ENCODE measurements at places on chromosomes 12 and 14.

DNA sequence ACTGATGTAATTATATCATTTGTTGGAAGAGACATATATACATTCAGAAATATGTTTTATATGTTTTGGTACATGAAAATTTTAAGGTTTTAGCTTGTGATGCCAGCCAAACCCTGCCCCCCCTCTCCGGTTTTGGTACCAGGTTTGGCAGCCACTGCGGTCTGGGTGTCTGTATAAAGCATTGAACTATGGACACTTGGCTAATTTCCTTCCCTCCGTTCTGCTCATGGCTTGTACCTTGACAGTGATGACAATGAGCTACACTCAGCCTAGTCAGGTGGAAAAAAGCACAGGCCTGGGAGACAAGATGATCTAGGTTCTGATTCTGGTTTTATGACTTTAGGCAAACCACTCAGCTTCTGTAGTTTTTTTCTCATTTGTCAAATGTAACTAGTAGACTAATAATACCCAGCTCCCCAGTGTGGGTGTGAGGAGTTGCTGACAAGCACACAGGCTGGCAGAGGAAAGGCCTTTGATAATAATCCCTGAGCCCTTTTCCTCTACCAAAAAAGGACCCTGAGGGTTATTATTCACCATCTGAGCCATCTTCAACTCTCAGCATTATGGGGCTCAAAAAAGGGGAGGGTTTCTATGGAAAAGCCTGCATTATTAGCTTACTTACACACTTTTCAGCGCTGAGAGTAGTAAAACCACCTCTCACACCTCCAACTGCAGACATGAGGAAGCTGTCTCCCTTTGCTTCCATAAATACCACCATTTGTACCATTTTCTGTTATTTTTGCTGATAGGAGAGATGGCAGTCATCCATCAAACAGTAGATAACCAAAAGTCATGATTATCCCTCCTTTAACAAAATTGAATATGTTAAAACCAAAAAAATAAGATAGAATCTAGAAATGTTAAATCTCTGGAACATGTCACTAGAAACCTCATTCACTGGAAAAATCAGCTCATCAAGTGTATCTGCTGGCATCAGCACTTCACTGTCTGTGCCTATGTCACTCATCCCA, 76.3 kb upstream of the PSMC1 start:
- no peak for DNase-seq

DNA sequence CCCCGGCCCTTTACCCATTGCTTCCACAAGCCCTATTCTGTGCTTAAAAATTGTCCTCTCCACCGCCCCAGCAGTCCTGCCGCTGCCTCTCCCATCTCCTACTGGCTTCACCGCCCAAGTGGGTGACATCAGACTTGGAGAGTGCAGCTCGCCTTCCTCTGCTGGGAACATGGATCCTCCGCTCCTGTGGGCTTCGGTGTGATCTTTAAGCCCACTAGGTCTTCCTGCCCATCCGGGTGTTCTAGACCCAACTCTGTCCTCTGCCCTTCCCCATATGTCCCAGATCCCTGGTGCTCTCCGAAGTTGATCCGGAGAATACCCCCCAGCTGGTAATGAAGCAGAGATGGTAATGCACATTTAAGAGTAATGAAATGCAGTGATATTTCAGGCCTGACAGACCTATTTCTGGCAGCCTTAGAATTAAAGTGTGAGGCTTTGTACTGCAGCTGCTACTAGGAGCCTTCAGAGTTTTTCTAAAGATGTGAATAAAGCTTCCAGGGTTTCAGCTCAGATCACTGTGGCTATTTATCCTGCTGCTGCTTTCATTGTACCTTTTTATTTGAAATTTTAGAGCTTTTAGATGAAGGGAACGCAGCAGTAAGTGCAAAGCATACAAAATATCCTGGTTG, 22.9 kb upstream of the CTDSP2 start:
- DNase-seq = no peak

DNA sequence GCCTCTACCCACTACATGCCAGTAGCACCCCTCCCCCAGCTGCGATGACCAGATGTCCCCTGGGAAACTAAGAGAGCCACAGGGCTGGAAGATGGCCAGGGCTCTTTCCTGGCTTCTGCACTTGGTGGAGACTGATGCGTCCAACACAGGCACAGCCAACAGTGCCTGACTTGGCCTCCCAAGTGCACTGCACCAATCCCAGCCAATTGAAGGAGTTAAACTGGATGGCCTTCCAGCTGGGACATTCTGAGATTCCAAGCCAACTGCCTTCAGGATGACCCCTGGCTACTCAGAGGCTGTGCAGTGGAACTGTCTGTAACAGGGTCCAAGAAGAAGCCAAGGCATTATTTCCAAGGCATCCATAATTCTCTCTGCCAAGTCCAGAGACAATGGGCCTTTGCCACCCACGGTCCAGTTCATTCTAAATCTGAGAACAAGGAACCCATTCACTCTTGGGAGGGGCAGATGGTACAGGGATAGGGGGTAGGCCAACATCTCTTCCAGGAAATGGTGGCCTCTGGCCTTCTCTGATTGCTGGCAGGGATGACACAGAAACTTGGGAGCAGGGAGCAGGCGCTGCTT, 35.2 kb downstream of the PRIMA1 start:
- DNase-seq = no peak

DNA sequence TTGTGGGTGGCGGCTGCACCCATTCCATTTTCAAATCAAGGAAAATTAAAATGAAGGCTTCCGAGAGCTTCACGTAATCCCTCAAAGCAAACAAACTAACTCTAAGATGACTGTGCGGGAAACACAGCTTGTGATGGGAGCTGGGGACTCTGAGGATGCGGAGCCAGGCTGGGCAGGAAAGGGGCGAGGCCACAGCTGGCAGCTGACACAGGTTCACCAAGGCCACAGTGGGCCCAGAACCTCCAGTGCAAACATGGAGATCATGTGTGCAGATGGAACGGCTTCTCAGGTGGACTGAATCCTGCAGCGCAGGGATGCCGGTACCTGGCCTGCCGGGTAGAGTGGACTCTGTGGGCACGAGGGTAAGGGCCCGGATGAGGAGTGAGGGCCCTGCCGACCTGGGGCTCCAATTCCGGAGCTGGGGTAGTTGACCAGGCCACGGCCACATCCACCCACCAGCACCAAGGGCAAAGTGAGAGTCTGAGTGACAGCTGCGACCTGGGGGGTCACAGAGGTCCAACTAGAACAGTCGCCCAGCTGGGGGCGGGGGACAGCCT, 19.2 kb upstream of the BTBD6 start:
- no peak for DNase-seq

DNA sequence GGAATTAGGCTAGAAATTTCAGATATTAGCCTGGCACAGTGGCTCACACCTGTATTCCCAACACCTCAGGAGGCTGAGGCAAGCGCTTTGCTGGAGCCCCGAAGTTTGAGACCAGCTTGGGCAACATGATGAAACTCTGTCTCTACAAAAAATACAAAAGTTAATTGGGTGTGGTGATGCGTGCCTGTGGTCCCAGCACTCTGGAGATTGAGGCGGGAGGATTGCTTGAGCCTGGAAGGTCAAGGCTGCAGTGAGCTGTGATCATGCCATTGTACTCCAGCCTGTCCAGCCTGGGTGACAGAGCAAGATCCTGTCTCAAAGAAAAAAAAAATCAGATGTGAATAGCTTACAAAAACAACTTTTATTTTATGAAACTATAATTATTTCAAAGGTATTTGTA, 15.1 kb downstream of the FRMD6 start:
- DNase-seq = no peak

DNA sequence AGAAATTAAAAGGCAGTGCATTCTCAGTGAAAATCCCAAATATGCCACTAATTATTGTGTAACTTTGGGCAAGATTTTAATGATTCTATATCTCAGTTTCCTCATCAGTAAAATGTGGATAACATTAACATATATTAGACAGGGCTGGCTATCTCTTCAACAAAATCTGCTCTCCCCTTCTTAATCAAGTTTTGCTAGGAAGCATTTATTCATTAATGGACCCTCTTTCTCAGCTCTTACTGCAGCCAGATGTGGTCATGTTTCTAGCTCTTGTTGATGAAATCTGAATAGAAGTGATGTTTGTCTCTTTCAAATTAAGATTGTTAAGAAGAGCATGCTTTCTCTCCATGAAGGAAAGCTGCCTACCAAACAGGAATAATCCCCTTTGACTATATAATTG, 84.4 kb upstream of the PPFIA2 start:
- no peak for DNase-seq

DNA sequence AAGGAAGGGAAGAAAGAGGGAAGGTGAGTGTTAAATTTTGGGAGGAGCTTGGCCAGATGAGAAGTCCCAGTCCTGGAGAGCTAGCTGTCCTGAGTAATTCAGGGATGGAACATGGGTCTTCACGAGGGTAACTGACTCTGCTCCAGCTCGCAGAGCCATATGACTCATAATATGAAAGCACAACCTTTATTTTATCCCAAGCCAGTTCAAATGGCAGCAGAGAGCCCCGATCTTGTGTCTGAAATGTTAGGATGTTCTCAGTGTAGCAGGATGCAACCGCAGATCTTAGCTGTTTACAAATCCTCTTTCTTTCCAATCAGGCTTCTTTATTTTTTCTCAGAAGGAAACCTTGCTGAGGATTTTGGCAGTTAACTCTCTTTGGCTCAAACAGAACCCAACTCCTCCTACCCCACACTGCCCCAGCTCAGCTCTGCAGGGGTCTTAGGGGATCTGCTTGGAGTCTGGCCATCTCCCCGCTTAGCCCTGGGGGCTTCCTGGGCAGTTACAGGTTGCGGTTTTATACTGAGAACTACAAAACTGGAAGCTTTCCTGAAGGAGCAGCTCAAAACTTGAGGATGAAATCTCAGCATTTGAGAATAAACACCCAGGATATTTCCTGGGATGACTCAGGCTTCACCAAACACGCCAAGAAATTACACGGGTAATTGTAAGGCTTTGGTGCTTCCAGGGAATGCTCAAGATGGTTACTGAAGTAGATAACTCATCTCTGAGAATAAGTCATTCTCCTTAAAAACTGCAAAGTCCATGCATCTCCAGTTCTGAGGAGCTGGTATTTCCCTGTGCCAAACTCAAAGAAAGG, 92.5 kb downstream of the VCPKMT start:
- no peak for DNase-seq

DNA sequence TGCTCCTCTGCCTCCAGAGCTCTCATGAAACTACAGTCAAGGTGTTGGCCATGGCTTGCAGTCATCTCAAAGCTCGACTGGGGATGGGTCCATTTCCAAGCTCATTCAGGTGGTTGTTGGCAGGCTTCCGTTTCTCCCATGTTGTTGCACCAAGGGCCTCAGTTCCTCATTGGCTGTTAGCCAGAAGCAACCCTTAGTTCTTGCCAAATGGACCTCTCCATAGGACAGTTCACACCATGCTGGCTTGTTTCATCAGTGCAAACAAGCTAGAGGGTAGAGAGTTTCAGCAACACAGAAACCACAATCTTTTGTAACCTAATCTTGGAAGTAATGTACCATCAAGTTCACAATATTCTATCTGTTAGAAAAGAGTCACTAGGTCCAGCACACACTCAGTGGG, 22.7 kb upstream of the PPM1A start:
- no peak for DNase-seq

GRCh38 chr12:120642121-120642520, 1.7 kb downstream of the CABP1 start:
- no peak for DNase-seq

- DNase-seq = no peak
These were observed 15.0 kb downstream of the RIN3 start for GRCh38 chr14:92528486-92529100.

DNA sequence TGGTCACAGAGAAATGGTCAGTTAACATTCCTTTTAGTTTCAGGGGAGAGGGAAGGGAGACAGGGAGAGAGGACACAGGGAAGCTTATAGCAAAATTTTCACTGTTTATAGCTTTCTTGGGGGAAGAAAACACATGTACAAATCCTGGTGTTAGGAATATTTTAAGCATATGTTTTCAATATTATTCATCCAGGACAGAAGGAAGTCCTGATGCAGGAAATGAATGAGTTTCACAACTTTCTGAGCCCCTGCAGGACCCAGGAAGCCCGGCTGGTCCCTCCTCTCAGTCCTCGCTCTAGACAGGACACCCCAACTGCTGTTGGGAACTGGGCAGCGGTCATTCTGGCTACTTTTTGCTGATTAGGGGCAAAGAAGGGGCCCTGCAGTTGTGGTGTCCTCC, 71.1 kb upstream of the ZDHHC17 start:
- no peak for DNase-seq

DNA sequence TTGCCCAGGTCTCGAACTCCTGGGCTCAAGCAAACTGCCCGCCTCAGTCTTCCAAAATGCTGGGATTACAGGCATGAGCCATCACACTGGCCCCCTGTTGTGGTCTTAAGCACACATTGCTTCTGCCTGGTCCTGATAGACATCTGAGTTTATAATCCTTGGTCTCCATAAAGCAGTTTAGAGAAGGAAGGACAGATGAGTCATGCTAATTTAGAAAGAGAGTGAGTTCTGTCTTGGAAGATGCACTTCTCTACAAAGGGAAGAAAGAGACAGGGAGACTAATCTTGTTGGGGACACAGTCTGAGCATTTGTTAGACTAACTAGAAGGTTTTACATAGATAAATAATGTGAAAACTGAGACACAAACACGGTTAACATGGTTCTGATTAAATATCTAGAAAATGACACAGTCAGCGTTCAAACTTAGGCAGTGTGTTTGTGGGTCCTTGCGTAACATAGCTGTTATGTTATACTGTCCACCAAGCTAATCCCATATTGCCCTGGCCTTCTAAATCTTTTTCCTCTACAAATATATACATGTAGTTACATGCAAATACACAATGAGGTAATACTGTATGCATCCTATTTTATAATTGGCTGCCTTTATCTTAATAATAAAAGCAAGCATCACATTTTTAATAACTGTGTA, 31.0 kb downstream of the SAMD4A start:
- no peak for DNase-seq

DNA sequence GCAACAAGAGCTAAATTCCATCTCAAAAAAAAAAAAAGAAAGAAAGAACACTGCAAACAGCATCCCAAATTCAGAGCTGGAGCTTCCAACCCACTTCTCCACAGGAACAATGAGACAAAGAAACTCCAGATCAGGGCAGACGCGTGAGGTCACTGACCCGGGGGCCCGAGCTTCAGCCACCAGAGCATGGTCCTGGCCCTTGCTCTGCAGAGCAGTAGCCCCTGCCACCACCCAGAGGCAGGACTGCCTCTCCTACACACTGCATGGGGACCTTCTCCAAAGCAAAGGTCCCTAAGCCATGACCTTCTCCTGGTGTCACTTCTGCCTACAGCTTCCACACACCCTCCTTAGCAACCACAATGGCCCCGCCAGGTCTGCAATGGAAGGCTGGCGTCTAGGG, 53.1 kb downstream of the CCNK start:
- no peak for DNase-seq

DNA sequence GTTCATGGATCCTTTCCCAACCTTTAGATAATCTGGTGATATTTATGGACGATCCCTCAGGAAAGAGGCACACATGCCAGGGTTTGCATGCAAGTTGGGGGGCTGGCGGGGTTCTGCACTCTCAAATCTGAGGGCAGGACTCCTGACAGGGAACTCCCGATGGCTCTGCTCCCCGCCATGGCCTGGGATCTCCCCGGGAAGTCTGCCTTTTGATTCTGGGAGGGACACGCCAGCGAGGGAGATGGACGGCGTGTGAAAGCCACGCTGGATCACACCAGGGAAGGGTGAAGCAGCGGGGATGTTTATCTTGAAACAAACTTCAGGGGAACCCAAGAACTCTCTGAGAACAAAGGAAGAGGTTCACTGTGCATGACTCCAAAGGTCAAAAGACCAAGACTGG, 43.6 kb downstream of the LGMN start:
- DNase-seq = no peak

- DNase-seq = no peak
These were observed 56.8 kb downstream of the CDK17 start for GRCh38 chr12:96343347-96343954.

GRCh38 chr12:71935594-71935993, 3.1 kb upstream of the TPH2 start:
- no peak for DNase-seq

- DNase-seq = no peak
These were observed 135.1 kb upstream of the PDZRN4 start for GRCh38 chr12:41053046-41053445.
